ENCODE measurements at places on chromosomes 1 and 21.

- no peak for DNase-seq
Measured at GRCh38 chr1:112702067-112702395, 4.9 kb downstream of the RHOC start.

DNA sequence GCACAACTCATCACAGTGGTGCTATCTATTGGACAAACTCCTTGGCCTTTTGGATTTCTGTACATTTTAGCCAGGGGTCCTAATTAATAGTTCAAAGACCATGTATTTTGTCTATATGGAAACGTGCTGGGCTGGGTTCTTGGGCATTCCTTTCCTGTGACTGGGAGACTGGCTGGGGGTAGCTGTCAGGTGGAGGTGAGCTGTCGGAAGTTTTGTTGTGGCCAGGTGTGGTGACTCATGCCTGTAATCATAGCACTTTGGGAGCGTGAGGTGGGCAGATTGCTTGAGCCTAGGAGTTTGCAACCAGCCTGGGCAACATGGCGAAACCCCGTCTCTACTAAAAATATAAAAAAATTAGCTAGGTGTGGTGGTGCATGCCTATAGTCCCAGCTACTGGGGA, 392.4 kb downstream of the RPS6KC1 start:
- DNase-seq, result no peak

GRCh38 chr1:19725606-19726005, 60.9 kb downstream of the HTR6 start:
- DNase-seq, result no peak

DNA sequence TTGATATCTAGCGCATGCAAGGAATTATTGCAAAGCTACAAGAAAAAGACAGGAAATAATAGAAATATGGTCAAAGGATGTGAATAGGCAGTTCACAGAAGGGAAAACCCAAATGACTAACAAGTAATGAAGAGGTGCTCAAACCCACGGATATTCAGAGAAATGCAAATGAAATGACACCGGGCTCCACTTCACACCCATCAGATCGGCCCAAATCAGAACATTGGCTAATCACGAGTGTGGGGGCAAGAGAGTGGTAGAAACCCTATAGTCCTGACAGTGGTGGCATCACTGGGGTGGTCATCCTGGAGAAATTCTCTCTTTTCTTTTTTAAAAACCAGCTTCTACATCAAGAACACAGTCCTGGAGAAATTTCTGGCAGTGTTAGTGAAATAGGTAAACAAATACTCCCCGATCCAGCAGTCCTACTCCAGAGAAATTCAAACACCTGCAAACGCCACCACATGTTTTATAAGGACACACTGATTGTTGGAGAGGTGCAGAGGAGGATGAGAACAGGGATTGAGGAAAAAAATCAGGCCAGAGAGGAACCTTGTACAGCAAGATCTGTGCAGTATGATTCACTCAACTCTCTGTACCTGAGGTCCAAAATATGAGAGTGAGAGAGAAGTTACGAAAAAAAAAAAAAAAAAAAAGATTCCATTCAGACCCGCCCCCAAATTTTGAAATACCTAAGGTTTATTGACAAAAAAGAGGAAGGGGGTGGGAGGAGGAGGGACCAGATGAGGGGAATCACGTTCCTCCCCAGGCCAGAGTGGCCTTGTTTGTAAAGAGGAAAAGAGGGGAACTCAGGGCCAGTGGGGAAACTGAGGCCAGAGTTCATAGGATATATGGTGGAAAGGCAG, 9.2 kb upstream of the TNFRSF1B start:
- no peak for DNase-seq

GRCh38 chr1:207401578-207401977, 52.5 kb upstream of the CR2 start:
- no peak for DNase-seq
